ENCODE measurements at places on chromosomes 2 and 18.

GRCh38 chr18:10138719-10139118 lies 224.9 kb downstream of the VAPA start:
- no peak for DNase-seq

DNA sequence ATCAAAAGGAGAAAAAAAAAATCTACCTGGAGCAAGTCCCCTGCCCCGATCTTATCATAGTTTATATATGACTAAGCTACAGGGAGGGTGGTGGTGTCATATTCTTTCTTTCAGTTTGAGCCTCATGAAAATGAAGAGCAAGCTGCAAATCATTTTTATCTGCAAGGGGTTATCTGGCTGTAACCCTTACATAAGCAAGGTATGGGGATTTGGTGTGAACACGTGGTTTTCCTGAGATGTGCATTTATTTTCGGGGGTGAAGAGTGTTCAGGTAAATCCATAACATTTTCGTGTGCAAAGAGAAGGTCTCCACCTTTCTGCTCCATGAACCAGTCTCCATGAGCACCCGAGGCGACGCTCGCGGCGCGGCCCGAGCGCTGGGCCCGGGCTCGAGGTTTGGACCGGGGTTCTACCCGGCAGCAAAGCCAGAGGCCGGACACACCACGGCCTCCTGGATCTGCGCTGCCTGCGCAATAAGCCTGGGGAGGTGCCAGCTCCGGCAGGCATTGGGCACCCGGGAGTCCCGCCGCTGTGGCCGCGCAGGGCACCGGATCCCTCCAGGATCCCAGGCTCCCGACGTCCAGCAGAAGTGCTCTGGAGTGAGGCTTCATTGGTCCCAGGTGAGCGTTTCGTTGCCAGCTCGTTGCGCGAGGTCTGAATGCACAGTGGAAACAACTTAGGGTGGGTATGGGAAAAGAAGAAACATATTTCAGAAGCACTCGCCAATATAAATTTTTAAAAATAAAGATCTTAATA lies 36.1 kb upstream of the GPD2 start:
- peak; percentile 88 for DNase-seq

DNA sequence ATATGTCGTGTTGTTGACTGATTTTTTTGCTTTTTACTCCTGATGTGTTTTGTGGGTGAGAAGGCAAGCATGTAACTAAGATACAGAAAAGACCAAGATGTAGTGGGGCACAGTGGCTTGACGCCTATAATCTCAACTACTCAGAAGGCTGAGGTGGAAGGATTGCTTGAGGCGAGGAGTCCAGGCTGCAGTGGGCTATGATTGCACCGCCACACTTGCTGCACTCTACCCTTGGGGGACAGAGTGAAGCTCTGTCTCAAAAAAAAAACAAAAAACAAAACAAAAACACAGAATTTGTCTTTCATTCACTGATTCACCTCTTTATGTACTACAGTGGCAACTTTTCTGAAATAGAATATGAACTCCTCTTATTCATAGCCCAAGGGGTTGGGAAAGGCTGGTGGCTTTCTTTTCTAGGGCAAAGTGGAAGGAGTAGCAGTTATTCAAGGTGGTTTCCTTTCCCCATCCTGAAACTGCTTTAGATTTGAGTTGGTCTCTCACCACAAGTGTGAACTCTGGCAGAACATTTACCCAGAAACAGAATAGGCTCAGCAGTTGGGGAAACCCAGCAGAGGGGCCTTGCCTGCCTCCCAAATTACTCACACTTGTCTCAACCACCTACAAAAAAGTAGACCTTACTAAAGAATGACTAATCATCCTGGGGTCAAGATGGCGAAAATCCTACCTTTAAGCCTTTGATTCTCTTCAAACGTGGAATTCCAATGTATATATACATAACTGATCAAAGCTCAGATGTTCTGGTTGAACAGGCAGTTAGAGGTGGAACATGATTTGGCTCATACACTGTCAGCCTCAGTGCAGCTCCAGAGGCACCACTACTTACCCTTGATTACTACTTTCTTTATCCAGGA lies 6.5 kb downstream of the TANK start:
- no peak for DNase-seq

- no peak for DNase-seq
Observed at GRCh38 chr2:154532763-154533162, 165.7 kb upstream of the KCNJ3 start.

GRCh38 chr2:118580107-118580506 lies 267.3 kb downstream of the EN1 start:
- no peak for DNase-seq

GRCh38 chr2:173990970-173991819 lies 26.0 kb upstream of the SP3 start:
- DNase-seq = peak; percentile 90
